Myometrial cell (primary cell): ENCODE measurements at places on chromosomes 6 and 20. TPM values are rescaled to one million over a fixed set of nuclear protein-coding genes. Genes with fewer than 3 reads are reported as not detected.

Gene NHSL1
- total RNA-seq = 0.29 and 0.89 TPM in 2 replicates

Gene TREM2
- total RNA-seq = not detected in 2 replicates

Gene GPX5
- not detected in 2 replicates for total RNA-seq

Gene OOEP
- total RNA-seq = not detected in 2 replicates

Gene SIRPA
- 10.4 and 13.5 TPM in 2 replicates for total RNA-seq

Gene TFAP2D
- total RNA-seq = not detected in 2 replicates

Gene TMEM170B
- total RNA-seq = under 0.01 and 0.35 TPM in 2 replicates

Gene DOK5
- total RNA-seq = 0.29 and 0.35 TPM in 2 replicates

Gene HLA-DRB5
- not detected in 2 replicates for total RNA-seq

Gene TSBP1
- not detected in 2 replicates for total RNA-seq

Gene HSPA12B
- 0.18 TPM in 1 of 2 replicates, not detected in the other for total RNA-seq

Gene RPS10
- 3,823 and 5,765 TPM in 2 replicates for total RNA-seq

Gene MC3R
- total RNA-seq = not detected in 2 replicates

Gene DCDC2
- total RNA-seq = 3.2 and 5.3 TPM in 2 replicates

Gene SLC32A1
- not detected in 2 replicates for total RNA-seq

Gene VNN1
- 1.4 and 3.0 TPM in 2 replicates for total RNA-seq

Gene TMEM239
- under 0.01 TPM in 1 of 2 replicates, not detected in the other for total RNA-seq

Gene DEFB132
- not detected in 2 replicates for total RNA-seq

Gene ZNF184
- 3.2 and 3.5 TPM in 2 replicates for total RNA-seq

Gene EYA4
- total RNA-seq = 2.9 and 5.7 TPM in 2 replicates

Gene TMEM244
- total RNA-seq = not detected in 2 replicates

Gene MYO6
- 8.9 and 10.5 TPM in 2 replicates for total RNA-seq

Gene LKAAEAR1
- total RNA-seq = not detected in 2 replicates
